Activated CD4-positive, alpha-beta T cell treated with anti-CD3 and anti-CD28 coated beads, Interleukin-2, amount 10 ng/mL, durations not matched to agents 24 days and 14 days (primary cell): ENCODE measurements at places on chromosomes 11 and 22. TPM values are rescaled to one million over a fixed set of nuclear protein-coding genes. Genes with fewer than 3 reads are reported as not detected.
A peak's percentile ranks its signal among the peaks of the same experiment; 100 is the strongest.

- peaks cover 61% of the 10 kb centered on the region for H3K4me1 ChIP-seq
- H3K36me3 ChIP-seq = peaks cover 35% of the 10 kb centered on the region
- peak; percentile 86 for DNase-seq
These were observed 97.1 kb downstream of the CD44 start for GRCh38 chr11:35235936-35236666.

DNA sequence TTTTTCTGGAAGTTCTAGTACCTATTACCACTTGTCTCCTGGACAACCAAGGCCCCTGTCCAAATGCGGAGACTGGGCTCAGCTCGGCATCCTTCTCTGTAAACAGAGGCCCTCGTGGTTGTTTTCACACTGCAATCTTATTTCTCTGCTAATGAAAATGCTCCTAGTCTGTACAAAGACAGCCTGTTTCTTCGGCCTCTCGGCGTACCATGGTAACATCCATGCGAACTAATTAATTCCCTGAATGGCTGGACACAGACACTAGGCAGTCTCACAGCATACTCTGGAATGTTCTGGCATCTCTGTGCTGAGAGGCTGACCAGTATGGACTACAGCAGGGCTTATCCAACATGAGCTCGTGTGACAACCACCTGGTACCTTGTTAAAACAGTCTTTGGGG is 5.7 kb downstream of the POLR3H start:
- H3K27ac ChIP-seq = no peak overlapping the region
- H3K36me3 ChIP-seq = peaks cover 23% of the 10 kb centered on the region
- H3K4me1 ChIP-seq = peaks cover 20% of the 10 kb centered on the region
- H3K4me3 ChIP-seq = no peak overlapping the region

The RFPL1 gene
- not detected in 2 replicates for total RNA-seq

The CAPN1 gene
- total RNA-seq = 87.1 and 96.5 TPM in 2 replicates

The NRIP3 gene
- total RNA-seq = 4.8 and 5.3 TPM in 2 replicates

The AQP11 gene
- total RNA-seq = 0.38 and 0.65 TPM in 2 replicates

The DKK3 gene
- total RNA-seq = not detected in 2 replicates

DNA sequence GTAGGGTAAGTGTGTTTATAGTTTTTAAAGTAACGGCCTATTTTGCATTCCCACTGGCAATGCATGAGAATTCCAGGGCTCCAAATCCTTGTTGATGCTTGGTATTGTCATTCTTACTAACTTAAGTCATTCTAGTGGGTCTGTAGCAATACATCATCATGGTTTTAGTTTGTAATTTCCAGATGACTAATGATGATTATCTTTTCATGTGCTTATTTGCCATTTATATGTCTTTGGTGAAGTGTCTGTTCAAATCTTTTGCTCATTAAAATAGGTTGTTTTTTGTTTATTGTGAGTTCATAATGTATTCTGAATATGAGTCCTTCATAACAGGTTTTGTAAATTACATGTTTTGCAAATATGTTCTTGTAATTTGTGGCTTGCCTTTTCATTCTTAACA is 31.2 kb downstream of the MTMR3 start:
- H3K36me3 ChIP-seq = no peaks in the 10 kb centered on the region
- no peaks in the 10 kb centered on the region for H3K27me3 ChIP-seq
- no peak for DNase-seq
- peaks cover 8% of the 10 kb centered on the region for H3K4me1 ChIP-seq

The BTG4 gene
- total RNA-seq = not detected in 2 replicates

DNA sequence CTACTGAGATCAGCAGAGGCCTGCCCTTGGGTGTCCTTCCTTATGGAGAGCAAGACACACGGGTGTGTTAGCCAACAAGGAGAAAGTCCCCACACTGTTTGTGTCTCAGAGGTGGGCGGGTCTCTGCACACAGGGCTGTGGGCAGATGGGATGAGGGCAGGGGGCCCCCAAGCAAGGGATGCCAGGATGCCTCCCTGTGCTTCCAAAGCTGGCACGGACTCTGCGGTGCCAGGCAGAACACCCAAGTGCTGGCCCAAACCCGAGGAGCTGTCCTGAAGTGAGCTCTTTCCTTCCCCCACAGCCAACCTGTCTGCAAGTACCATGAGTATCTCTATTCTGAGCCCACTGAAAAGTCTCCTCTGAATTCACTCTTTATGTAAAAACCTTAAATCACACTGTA is 273.3 kb downstream of the CTTN start:
- no peaks in the 10 kb centered on the region for H3K4me1 ChIP-seq
- no peaks in the 10 kb centered on the region for H3K36me3 ChIP-seq
- no peak overlapping the region for H3K4me3 ChIP-seq
- no peaks in the 10 kb centered on the region for H3K27me3 ChIP-seq
- no peak for DNase-seq

The NLRP6 gene
- 3.2 and 3.5 TPM in 2 replicates for total RNA-seq

DNA sequence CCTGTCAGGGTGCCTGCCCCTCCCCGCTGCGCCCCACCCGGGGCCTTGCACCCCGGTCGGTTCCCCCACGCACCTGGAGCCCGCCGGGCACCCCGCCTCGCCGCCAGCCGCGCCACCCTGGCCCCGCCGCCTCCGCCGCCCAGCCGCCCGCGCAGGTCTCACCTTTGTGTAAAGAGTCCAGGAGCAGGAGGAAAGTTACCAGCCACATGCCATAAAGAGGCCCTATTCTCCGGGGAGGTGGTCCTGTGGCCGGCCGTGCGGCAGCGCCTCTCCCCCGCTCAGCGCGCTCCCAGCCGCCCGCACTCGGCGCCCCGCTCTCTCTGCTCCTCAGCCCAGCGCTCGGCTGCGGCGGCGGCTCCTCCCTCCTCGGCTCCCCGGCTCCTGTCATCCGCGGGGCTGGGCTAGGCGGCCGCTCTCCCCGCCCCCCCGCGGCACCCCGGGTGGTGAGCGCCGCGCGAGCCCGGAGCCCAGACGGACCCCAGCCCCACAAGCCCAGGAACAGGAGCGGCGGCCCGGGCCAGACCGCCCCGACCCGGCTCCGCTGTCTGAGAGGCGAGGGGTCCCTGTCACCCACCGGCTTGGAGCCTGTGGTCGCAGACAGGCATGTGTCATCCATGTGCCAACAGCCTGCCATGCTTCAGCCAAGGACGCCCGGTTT is at the start of gene DSCAML1:
TSS of gene DSCAML1 (minus strand) at position 345 of the 658 bp plus-strand sequence. CDS start at position 208, 137 bp downstream.
- H3K27me3 ChIP-seq = peaks cover 72% of the 10 kb centered on the region
- peaks cover 3% of the 10 kb centered on the region for H3K4me1 ChIP-seq

The UNC93B1 gene
- total RNA-seq = 13.8 and 15.6 TPM in 2 replicates

DNA sequence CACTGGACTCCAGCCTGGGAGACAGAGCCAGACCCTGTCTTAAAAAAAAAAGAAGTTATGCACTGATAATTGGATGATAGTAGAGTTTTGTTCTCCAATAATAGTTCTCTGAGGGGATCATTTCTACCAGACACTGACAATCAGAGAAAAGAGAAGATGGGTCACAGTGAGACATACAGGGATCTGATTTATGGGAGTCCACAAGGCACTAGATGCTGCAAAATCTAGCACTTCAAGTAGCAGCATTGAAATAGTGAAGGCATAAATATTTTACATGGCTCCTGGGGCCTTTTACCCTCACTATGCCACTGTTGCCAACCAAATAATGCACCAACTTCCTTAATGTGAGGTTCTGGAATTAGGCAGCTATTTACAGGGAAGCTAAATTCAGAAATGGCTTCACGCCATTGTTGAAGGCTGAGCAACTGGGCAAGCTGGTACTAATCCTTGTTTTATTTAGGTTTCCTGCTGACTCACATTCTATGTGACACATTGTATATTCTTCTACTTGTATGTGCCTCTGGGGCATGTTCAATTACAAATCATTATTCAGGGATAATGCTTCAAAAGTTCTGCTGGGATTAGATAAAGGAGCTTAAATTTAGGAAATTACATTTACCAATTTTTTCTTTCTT is 38.2 kb upstream of the ABTB2 start:
- no peak for DNase-seq
- peaks cover 29% of the 10 kb centered on the region for H3K27me3 ChIP-seq
- no peaks in the 10 kb centered on the region for H3K36me3 ChIP-seq
- H3K27ac ChIP-seq = no peak overlapping the region
- no peak overlapping the region for H3K4me3 ChIP-seq

DNA sequence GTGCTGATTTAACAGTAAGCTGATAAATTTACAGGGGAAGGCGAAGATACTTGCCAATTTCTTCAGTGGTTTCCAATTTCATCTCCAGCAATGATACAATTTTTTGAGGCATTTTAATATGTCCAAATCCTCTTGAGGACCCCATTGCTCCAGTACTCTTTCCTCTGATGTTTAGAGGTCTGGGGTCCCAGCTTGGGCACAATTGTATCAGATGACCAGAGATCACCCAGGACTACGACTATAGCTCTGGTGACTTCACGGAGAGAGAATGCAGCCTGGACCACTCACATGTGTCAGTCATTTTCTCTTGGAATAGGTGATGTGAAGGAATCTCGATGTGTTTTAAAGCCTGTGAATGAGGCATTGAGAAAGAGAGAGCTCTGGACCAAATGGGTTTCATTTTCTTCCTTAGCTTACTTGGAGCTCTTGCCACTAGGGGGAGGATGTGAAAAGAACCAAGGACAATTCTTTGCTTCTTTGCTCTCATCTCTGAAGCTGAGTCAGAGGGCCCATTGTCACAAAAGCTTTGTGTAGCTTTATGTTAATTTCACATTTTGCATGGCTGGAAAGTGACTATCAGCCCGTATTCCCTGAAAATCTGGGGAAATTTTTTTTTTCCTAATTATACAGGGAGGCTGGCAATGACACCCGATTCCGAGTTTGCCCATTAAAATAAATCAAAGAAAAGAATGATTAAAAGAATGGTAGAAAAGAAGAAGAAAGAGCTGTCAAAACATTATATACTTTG is 6.7 kb upstream of the CCDC90B start:
- no peak overlapping the region for H3K27ac ChIP-seq
- peaks cover 27% of the 10 kb centered on the region for H3K27me3 ChIP-seq
- peak; percentile 81 for DNase-seq
- H3K4me1 ChIP-seq = peaks cover 2% of the 10 kb centered on the region

The STX5 gene
- total RNA-seq = 28.1 and 33.5 TPM in 2 replicates

The TSSK2 gene
- total RNA-seq = not detected in 2 replicates

- DNase-seq = no peak
- no peaks in the 10 kb centered on the region for H3K36me3 ChIP-seq
- no peaks in the 10 kb centered on the region for H3K27me3 ChIP-seq
These were observed 200.0 kb downstream of the LARGE1 start for GRCh38 chr22:33720166-33720878.

DNA sequence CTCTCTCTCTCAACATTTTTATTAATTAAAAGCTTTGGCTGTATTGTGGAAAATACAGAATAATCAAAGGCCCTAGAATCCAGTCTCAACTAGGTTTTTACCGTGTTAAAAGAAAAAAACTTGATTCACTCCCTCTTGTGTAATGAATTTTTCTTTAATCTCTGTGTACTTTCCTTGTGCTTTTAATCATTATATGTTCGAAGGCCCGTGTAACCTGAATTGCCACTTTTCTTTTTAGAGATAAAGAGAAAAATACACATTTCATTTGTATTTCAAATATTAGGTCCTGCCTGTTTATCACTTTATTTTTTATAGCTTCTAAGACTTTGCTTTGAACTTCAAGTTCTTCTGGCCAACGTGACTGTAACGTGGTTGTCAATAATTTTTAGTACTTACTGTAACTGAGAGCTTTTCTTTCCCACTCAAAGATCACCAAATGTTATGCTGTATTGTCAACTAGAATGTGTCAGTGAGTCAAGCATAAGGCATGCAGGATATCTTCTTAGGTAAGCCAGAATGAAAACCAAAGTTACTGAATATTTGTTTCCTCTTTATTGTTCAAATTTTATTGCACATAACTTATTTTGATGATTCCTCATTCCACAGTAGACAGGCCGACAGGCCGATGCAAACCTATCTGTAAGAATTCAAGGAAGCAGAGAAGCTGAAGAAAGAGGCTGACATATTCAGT is 23.3 kb upstream of the FAR1 start:
- DNase-seq = no peak
- no peaks in the 10 kb centered on the region for H3K4me1 ChIP-seq
- no peak overlapping the region for H3K27ac ChIP-seq
- peaks cover 14% of the 10 kb centered on the region for H3K27me3 ChIP-seq
- no peaks in the 10 kb centered on the region for H3K36me3 ChIP-seq

The MMP13 gene
- total RNA-seq = not detected in 2 replicates

DNA sequence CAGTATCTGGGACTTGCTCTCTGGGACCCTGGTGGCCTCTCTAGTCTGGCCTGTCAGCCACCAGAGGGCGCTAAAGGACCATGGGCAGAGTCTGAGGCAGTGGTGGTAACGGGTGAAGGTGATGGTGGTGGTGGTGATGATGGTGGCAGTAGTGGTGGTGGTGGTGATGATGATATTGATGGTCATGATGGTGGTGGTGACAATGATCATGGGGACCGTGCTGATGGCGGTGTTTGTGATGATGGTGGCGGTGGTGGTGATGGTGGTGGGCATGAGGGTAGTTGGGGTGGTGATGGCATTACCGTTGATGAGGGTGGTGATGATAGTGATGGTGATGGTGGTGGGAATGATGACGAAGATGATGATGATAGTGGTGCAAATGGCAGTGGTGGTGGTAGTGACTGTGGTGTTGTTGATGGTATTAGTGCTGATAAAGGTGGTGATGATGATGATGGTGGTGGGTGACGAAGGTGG is 16.0 kb downstream of the TRPM5 start:
- no peak overlapping the region for H3K4me3 ChIP-seq
- DNase-seq = peak; percentile 95
- H3K4me1 ChIP-seq = no peaks in the 10 kb centered on the region
- no peaks in the 10 kb centered on the region for H3K36me3 ChIP-seq
- H3K27ac ChIP-seq = no peak overlapping the region
- no peaks in the 10 kb centered on the region for H3K27me3 ChIP-seq

DNA sequence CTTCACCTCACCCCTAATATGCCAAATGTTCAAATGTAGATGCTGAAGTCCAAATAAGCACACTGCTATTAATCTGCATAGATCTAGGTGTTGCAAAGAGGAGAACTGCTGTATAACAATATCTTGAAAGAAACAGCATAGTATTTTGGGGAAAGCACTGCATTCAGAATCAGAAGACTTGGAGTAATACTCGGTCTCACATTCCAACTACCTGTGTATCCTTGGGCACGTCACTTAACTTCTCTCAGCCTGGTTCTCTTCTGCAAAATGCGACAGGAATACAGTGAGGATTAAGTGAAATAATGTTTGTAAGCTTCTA is 332 bp upstream of the HMGXB4 start:
- peaks cover 30% of the 10 kb centered on the region for H3K4me1 ChIP-seq
- peaks cover 21% of the 10 kb centered on the region for H3K36me3 ChIP-seq
- H3K27ac ChIP-seq = peak overlapping the region; percentile 96
- no peak for DNase-seq

DNA sequence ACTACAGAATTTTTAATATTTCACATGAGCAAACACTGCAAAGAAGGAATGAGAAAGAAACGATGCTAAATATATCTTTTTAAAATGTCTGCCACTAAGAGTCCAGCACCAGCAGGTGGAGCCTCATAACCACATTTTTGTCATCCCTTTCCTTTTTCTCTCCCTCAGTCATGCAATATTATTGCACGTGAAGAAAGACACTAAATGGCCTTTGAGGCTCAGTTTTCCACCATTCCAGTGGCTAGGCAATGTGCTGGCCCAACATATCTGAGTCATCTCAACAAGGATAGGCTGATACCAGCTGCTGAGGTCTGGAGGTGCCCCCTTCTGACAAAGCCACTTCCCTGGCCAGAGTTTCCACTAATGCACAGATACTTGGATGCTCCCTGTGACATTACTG is 1.8 kb downstream of the ALKBH8 start:
- peak; percentile 80 for DNase-seq
- H3K27me3 ChIP-seq = no peaks in the 10 kb centered on the region
- peak overlapping the region; percentile 64 for H3K4me3 ChIP-seq
- no peak overlapping the region for H3K27ac ChIP-seq
